ENCODE measurements at places on chromosomes 3 and 15.

- DNase-seq: no peak
Measured at GRCh38 chr3:19744047-19744446, 190.0 kb downstream of the EFHB start.

GRCh38 chr3:177754508-177754921 is 557.2 kb upstream of the TBL1XR1 start:
- no peak for DNase-seq

GRCh38 chr15:25236861-25237155 is 202.0 kb downstream of the UBE3A start:
- no peak for DNase-seq

GRCh38 chr15:41884458-41884857 is 9.4 kb downstream of the SPTBN5 start:
- DNase-seq: no peak

DNA sequence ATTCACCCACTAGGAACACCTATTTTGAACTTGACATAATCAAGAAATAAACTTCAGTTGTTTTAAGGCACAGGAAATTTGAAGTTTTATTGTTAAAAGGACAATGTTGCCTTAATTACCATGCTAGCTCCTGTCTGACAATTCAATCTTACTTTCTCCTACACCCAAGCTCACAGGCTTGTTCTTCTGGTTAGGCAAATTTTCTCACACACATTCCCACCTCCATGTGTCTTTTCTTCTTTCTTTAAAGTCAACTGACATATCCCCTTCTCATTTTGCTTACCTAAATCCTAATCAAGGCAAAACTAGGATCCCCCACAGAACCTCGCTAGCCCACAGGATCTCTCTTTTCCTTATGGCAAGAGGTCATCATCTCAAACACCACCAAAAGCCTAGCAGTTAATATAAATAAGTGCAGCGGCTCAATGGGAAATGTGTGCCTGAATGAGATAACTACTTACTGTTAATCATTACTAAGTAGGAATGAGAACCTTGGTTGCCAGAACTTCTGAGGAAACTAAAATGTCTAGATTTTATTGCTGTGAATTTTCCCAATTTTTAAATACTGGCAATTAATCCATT is 189.3 kb downstream of the PLCH1 start:
- DNase-seq: no peak

- no peak for DNase-seq
Measured at GRCh38 chr3:57980416-57980815, 27.8 kb upstream of the FLNB start.

GRCh38 chr15:51909584-51909983 is 62.0 kb downstream of the LEO1 start:
- DNase-seq: no peak

DNA sequence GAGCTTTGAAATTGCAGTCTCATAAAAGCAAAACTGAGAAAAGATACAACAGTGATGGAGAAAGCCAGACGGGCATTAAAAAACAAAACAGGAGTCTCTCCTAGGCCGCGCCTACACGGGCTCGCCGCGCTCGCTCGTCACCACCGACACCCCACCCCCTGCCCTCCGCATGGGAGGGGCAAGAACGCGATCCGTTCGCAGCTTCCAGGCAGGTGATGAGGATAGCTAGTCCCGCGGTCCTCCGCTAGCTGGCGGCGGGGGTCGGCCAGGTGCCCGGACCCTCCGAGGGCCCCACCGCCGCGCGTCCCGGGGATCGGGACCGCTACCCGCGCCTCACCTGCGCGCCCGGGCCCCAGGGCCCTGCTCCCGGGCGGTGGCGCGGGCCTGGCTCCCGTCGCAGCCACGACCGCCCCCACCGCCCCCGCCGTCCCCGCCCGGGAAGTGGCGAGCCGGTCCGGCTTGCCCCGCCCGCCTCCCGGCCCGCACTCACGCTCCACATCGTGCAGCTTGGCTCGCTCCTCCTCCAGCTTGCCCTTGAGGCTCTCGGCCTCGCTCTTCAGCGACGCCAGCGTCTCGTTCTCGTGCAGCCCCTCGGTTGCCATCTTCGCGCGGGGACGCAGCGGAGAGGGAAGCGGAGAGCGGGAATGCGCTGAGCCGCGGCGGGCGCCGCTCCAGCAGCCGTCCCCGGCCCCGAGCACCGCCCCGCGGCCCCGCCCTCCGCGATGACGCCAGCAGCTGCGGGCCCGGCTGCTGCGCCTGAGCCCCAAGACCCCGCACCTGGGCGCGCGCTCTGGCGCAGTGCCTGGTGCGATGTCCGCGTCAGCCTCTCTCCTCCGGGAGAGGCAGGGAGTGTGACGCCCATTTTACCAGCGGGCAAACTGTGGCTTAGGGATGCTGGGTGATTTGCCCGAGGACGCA is 11.7 kb downstream of the GNB5 start:
- DNase-seq: peak; percentile 67

DNA sequence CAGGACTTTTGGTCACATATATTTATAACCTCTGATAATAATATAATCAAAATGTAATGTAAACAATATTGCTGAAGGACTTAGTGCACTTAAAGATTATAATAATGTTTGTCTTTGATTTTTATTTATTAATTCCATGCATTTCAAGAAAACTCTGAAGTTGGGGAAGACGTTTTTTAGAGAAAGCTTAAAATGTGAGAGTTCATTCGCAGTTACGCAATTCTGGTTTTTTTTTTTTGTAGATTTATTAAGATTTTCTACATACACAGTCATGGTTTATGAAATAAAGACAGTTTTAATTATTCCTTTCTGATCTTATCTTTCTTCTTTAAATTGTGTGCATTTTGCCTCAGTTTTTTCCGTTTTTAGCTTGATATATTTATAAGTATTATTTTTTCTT is 204.7 kb downstream of the EPHA3 start:
- DNase-seq: no peak

GRCh38 chr15:82312586-82313349 is 36.5 kb downstream of the GOLGA6L10 start:
- DNase-seq: peak; percentile 80

- DNase-seq: no peak
Measured at GRCh38 chr3:117079997-117080396, 370.4 kb downstream of the TUSC7 start.

DNA sequence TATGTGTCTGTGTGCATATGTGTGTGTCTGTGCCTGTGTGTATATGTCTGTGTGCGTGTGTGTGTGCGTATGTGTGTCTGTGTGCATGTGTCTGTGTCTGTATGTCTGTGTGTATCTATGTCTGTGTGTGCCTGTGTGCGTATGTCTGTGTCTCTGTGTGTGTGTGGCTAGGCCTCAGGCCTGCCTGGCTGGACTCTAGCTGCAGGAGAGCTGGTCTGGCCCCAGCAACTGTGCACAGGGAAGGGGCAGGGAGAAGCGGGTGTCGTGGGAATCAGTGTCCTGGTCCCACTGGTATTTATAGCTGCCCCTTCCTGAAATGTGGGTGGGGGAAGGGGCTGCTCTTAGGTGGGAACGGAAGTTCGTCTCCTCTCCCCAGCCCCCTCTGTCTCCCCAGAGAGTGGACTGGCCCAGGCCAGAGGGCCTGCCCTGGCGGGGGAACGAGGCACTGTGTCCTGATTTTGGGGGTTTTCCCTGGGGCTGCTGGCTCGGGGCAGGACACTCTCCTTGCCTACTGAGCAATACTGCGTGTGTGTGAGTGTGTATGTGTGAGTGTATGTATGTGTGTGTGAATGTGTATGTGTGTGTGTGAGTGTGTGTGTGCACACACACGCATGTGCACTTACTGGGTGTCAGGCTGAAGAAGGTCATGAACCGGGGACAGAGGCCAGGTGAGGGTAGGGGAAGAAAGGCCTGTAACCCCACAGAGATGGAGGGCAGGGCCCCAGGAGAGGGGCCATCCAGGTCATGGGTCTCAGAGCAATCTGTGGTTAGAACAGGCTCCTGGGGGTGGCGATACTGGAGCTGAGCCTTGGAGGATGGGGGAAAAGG is 6.6 kb downstream of the CSPG4 start:
- no peak for DNase-seq

DNA sequence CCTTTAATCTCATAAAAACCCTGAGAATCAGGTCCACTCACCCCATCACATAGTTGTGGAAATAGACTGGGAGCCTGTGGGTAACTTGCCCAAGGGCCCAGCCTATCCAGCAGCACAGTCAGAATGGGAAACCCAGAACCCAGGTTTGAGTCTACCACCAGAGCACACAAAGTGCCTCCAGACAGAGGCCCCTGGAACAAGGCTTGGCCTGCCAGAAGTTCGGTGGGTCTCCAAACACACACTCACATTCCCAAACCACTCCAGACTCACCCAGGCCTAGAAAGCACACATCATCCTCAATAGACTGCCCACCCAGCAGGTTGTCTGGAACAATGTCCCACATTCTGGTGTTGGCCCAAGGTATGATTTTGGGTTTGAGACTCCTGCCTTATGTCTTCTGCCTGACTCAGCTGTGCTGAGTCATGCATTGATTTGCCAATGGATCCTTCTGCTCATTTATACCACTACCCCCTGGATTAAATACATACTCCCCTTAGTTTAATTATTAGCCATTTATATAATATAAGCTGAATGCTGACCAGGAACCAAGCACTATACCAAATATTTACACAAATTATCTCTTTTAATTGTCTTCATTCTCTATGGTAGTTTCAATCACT is 4.5 kb downstream of the SLC12A8 start:
- no peak for DNase-seq

GRCh38 chr3:17195856-17196604 is 311.3 kb downstream of the PLCL2 start:
- DNase-seq: no peak

Data from fibroblast of skin of right quadriceps (primary cell).